ENCODE measurements at places on chromosomes 16 and 17.

- no peak for DNase-seq
Measured at GRCh38 chr16:70750893-70751467, 50.0 kb downstream of the VAC14 start.

- DNase-seq: peak; percentile 40
Measured at GRCh38 chr17:45896803-45897693, 2.7 kb downstream of the MAPT start.

GRCh38 chr16:23840310-23840709 lies 4.5 kb downstream of the PRKCB start:
- no peak for DNase-seq

DNA sequence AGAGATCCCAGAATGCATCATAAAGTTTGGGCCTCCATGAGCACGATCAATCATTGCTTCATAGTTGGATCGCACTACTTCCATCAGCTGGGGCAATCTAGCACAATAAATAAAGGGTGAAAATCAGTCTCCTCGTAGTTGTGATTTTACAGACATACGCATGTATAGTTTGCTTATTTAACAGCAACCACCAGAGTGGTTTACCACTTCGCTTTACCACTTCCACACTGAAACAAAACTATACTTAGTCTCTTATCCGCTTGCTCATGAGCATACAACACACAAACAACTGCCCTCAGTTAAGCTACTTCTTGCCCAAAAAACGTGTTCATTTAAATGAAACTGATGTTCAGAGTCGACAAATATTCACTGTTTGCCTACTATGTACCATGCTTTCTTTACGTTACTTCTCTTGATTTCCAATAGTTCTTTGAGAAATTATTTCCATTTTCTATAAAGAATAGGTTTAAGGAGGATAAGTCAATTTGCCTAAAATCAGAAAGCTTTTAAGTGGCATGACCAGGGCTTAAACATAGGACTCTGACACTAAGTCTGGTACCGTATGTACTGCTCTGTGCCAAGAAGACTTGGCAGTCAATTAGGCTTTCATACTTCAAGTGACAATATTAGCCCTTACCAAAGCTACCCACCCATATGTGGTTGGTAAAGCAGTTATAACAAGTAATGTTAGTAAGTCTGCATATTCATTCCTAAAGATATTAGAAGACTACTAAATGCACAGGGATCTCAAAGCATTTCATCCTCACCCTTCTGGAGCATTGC lies 22.0 kb downstream of the SETD6 start:
- DNase-seq: no peak

GRCh38 chr17:45096141-45096540 lies 35.0 kb downstream of the NMT1 start:
- DNase-seq: peak; percentile 16

DNA sequence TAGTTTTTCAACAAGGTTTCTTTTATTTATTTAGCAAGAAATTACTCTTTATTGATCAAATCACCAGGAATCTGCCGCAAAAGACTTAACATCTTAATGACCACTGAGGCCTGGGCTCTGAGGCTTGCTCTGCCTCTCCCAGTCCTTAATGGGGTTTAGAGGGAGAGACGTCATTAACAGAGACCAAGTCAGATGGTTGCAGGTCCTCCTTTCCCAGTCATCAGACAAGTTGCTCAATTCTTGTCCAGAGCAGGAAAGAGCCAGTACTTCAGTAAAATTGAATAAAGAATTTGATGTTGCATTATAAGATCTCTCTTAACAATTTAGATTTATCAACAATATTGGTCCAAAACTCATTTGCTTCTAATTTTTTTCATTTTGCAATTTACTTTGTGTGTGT lies 2.0 kb downstream of the SEPHS2 start:
- DNase-seq: no peak

- no peak for DNase-seq
Measured at GRCh38 chr17:75810216-75810615, 25.6 kb downstream of the UNK start.

DNA sequence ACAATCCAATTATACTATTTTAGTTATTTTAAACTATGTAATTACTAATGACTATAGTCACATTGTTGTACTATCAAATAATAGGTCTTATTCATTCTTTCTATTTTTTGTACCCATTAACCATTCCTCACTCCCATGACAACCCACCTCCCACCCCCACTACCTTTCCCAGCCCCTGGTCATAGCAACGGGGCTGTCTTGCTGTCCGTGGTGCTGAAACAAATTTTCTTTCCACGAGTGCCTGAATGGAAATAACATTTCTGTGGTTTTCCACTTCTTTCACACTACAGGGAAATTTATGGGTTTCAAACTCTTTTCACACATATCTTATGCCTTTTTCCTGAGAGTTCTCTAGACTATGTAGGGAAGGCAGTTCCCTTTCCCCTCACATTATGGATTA lies 326.6 kb downstream of the PHKB start:
- DNase-seq: no peak

DNA sequence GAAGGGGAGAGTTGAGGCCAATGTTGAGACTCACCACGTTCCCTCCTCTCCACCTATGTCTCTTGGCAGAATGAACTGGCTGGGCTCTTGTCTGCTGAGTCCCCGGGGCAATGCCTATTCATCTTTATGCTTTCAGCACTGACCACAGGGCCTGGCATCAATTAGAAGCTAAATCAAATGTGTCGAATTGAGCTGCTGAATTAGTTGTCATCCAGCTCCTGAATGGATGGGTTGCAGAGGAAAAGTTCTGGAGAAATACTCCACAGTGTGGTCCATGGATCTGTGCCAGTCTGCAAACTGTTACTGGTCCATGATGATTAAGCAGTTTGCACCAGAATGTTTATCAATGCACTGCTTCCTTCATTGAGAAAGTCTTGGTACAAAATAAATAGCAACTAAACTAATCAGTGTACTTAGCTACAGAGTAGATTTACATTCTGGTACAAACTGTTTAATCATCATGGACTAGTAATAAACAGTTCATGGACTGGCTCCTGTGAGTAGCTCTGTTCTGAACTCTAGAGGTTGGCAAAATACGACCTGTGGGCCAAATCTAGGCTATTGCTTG lies 4.6 kb downstream of the CNGB1 start:
- DNase-seq: no peak

DNA sequence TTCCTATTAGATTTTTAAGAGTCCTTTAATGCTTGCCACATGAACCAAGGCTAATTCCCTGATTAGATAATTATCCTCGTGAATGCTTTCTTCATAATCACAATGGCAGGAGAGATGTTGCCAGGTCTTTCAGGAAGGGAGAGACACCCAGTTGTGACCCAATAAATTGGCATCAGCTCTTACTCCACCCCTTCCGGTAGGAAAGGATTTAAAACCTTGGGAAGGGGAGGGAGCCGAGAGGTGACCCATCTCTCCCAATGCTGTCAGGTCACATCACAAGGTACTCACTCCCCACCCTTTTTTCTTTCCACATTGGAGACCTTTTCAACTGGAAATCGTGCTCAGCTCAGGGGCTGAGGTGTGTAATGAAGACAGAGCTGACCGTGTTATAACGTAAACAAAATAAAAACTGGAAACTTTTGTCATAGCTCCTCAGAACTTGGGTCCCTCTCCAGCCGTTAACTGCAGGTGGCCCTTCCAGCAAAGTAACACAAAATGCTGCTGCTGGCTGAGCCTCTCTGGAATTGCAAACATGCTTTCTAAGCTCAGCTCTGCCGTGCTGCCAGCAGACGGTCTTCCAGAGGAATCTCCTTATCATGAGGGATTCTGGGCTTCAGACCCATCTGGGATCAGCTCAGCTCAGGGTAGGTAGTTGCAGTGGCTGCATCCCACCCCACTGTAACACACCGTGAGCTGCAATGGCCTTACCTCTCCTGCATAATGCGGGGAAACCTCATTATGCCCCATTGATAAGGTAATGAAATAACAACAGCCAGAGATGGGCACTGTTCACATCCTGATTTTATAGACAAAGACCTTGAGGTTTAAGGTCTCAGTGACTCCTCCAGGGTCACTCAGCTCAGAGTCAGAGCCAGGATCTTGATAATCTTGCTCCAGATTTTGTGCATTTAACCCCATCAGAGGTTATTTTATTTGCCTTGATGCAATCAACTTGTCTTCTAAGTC lies 15.6 kb downstream of the TMEM100 start:
- no peak for DNase-seq

- DNase-seq: no peak
Measured at GRCh38 chr17:82633343-82633742, 14.9 kb downstream of the WDR45B start.

- peak; percentile 39 for DNase-seq
Measured at GRCh38 chr16:71311553-71312158, 22.5 kb upstream of the CMTR2 start.

DNA sequence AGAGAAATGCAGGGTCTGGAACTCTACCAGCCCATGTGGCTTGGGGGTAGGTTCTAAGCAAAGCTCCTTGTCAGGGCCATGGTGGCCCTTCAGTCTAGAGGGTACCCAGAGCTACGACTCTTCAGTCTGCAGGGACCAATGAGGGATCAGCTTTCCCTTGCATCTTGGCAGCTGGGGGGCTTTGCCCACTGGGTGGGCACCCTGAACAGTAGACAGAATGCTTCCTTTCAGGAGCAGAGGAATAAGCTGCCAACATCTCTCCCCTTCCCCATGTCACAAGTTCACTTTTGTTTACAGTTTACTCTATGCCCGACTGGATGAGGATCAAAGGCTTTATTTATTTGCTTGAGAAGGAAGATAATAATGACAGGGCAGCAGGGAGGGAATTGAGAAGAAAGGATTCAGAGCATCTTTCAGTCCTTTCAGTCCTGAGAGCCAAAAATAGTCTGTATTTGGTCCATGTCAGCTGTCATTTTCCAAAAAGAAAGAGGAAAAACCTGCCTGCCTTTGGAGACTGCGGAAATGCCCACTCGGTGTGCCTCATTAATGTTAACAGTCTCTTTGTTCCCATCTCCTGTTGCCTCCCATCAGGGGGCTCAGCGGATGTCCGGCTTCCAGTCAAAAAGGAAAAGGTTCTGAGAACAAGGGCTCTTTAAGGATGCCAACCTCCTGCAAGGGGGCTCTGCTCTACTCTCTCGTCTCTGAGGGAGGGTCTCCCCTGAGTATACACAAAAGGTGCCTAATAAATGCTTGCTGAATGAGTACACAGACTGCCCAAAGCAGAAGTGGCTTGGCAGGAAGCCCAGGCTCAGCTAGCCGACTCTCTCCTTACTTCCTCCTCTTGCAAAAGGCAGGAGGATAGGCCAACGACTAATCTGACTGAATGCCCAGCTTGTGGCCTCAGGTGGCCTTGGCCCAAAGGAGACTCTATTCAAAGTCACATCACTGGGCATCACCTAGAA lies 17.1 kb downstream of the TRAF4 start:
- peak; percentile 9 for DNase-seq

DNA sequence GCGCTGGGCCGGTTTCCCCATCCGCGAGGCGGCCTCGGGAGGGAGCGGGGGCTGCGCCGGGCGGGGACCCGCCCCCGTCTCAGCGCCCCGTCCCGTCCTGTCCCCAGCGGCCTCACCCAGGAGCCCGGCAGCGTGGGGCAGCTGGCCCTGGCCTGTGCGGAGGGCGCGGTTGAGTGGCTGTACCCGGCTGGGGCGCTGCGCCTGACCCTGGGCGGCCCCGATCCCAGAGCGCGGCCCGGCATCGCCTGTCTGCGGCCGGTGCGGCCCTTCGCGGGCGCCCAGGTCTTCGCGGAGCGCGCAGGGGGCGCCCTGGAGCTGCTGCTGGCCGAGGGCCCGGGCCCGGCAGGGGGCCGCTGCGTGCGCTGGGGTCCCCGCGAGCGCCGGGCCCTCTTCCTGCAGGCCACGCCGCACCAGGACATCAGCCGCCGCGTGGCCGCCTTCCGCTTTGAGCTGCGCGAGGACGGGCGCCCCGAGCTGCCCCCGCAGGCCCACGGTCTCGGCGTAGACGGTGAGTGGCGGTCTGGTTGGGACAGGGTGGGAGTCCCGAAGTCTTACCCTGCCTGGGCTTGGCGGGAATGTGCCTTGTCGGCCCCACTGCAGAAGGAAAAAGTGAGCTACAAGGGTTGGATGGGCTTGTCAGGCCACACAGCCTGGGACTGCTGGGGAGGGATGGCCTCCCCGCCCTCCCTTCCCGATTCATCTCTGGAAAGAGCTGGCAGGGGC lies 720 bp downstream of the METRN start:
- DNase-seq: no peak

GRCh38 chr17:43143201-43143600 lies 18.0 kb upstream of the BRCA1 start:
- no peak for DNase-seq

DNA sequence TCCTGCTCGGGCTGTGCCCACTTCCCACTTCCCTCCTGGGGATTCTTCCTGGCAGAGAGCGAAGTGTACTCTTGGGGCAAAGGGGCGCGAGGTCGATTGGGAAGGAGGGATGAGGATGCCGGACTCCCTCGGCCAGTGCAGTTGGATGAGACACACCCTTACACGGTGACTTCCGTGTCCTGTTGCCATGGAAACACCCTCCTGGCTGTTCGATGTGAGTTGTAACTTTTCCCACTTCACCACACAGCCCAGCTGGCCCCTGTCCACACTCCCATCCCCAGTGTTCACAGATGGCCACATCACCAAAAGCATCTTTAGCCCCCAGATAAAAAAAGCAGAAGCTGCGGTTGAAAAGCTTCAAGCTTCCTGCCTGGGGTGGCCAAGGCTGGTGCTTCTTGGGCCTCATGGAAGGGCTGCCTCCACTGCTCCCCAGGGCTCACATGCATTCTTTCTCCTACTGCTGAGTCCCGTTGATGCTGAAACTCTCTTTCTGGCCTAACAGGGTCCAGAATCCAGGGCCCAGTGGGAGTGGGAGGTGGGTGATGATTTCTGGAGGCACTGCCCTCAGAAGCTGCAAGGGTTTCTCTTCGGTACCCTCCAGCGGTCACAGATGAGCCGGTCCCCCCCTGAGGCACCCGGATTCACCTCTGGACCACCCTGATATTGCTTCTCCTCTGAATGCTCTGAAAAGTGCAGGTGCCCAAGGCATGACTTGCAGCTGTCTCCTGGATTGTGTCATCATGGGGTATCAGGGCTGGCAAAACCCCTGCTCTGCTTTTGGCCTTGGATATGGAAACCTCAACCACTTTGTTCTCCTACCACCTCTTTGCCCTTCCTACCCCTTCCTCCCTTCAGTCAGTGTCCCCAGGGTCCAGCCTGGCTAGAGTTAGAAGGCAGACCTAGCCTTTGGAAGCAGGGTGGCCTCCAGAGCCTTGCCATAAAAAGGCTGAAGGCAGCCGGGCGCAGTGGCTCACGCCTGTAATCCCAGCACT lies 2.2 kb upstream of the TRAF4 start:
- no peak for DNase-seq

Measured in NCI-H2227 treated with DMSO at 0.1 percent for 48 hours (cell line).